Stimulated activated CD8-positive, alpha-beta memory T cell treated with anti-CD3 and anti-CD28 coated beads, Interleukin-4, amount 100 ng/mL, for 4 hours (primary cell): ENCODE measurements at places on chromosomes 4 and X.
A peak's percentile ranks its signal among the peaks of the same experiment; 100 is the strongest.

DNA sequence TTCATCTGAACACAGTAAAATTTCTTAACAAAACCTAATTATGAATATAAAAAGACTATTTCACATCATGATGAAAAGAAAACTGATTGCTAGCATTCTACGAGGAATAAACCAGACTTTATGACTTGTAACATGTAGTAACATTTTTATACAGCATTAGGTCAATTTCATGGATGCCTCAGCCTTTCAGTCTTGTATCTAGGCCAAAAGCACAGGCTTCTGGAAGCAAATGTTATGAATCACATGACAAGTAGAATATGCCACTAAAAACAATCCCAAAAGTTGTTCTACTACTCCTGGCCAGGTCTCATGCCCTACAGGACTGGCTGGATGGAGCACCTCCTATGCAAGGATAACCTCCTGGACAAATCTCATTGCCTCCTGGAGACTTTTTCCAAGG lies 101.2 kb downstream of the ARHGAP6 start:
- DNase-seq: no peak

- DNase-seq: no peak
These were observed 165.0 kb upstream of the ANK2 start for GRCh38 chr4:112884406-112884805.

DNA sequence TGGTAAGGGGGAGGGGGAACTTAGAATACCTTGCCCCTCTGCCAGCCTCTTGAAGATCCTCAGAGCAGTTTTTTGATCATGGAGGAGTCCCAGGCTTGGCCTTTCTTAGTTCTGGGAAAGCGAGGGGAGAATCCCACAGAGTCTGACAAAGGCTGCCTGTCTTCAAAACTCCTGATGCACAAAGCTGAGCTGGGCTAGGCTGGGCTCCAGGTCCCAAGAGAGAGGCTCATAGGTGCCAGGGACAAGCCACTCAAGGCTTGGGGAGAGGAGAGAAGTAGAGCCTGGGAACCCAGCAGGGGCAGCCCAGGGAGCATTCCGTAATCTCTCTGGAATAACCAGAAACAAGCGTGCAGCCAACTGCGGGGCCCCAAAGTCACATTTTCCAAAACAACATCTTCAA lies 37.0 kb upstream of the MTM1 start:
- no peak for DNase-seq

- DNase-seq: no peak
These were observed 36.9 kb downstream of the GABRA4 start for GRCh38 chr4:46956451-46956850.

DNA sequence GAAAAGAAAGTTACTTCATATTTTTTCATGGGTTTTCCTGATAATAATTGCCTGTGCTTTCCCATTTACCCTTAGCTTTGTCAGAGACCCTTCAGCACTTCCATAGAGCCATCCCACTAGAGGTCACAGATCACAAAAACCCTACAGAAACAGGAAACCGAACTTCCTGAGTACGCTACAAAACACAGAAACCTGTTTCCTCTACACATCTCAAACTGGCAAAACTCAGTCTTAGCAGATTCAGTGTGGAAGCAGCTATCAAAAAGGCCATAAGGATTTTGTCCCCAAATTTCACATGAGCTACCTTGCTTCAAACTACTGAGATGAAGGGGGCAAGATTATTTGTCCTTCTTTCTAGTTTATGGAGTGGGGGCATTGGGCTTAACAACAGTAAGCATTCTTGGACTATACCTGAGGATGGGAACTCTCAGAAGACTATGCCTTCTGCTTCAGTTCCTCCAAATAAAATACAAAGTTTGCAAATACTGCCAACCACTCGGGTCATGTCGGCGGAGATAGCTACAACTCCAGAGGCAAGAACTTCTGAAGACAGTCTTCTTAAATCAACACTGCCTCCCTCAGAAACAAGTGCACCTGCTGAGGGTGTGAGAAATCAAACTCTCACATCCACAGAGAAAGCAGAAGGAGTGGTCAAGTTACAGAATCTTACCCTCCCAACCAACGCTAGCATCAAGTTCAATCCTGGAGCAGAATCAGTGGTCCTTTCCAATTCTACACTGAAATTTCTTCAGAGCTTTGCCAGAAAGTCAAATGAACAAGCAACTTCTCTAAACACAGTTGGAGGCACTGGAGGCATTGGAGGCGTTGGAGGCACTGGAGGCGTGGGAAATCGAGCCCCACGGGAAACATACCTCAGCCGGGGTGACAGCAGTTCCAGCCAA lies at the start of gene MMRN1:
TSS of gene MMRN1 (plus strand) at position 206 of the 902 bp plus-strand sequence. CDS start at position 324, 118 bp downstream.
- DNase-seq: no peak

DNA sequence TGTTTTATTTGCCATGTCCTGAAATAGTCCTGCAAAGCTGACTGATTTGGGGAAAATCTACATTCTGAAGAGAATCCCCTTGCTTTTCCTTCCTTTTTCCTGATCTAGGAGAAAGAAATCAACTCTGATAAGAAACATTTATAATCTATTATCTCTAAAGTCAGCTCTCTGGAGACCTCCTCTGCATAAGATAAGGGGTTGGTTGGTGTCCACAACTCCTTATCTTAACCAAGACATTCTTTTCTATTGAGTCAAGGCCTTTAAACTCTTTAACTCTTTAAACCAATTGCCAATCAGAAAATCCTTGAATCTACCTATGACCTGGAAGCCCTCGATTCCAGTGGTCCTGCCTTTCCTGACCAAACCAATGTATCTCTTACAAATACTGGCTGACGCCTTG lies 373.6 kb upstream of the RASGEF1B start:
- DNase-seq: no peak

GRCh38 chr4:112770114-112770513 lies 133.2 kb downstream of the LARP7 start:
- DNase-seq: no peak

GRCh38 chr4:78372355-78372988 lies 179.1 kb upstream of the ANXA3 start:
- no peak for DNase-seq

- no peak for DNase-seq
These were observed 33.4 kb upstream of the SFRP2 start for GRCh38 chr4:153822316-153822715.

GRCh38 chrX:1239681-1240142 lies 27.3 kb upstream of the CRLF2 start:
- peak; percentile 27 for DNase-seq

GRCh38 chr4:30461218-30461617 lies 259.0 kb upstream of the PCDH7 start:
- DNase-seq: no peak
